ENCODE measurements at places on chromosomes 3 and 15.
A peak's percentile ranks its signal among the peaks of the same experiment; 100 is the strongest.

DNA sequence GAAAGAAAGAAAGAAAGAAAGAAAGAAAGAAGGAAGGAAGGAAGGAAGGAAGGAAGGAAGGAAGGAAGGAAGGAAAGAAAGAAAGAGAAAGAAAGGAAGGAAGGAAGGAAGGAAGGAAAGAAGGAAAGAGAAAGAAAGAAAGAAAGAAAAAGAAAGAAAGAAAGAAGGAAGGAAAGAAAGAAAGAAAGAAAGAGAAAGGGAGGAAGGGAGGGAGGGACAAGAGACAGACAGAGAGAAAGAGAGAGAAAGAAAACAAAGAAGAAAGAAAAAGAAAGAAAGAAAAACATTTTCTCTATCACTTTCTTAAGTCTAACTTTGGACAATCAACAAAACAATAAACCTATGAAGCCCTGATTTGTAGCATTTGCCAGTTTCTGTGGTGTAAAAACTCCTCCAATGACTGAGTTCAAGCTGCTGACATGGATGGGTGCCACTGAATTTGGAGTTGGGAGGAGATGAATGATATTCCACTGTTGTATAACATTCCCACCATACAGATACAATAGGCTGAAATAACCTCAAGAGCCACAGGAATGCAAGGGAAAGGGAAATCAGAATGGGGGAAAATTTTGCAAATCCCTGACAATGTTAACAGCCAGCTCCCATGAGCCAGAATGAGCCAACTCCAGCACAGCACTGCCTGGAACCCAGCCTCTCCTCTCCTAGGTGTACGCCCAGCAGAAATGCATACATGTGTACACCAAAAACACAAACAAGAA lies 15.0 kb upstream of the RTP3 start:
- DNase-seq: no peak

GRCh38 chr3:64358853-64359252 lies 133.6 kb upstream of the PRICKLE2 start:
- DNase-seq: no peak

- no peak for DNase-seq
These were observed 43.9 kb downstream of the ACAN start for GRCh38 chr15:88847144-88847543.

DNA sequence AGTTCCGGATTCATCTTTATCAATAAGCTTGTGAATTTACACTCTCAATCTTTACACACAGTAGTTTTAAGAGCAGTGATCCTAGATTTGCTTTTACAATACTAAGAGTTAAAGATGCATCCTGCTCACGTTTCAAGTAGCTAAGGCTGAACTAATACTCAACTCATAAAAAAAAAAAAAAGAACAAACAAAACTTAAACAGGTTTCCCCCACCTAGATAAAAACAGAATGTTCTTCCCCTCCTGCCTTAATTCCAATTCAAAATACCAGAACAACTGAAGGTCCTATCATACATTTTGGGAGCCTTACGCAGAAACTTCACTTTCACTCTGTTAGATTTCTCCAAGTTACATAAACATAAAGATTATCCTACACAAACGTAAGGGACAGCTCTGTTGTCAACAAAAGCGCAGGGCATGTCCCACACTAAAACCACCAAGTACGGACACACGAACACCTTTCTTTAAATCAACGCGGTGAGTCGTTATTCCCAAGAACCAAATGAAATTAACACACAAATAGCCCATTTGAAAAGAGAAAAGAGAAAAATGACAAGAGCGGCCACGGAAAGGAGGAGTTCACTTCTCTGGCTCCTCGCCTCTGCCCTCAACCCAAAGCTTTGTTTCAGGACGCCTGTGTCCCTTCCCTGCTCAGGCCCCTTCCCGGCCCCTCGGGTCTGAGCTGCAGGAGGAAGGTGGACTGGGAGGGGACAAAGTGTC lies 941 bp downstream of the CBLB start:
- DNase-seq: no peak

DNA sequence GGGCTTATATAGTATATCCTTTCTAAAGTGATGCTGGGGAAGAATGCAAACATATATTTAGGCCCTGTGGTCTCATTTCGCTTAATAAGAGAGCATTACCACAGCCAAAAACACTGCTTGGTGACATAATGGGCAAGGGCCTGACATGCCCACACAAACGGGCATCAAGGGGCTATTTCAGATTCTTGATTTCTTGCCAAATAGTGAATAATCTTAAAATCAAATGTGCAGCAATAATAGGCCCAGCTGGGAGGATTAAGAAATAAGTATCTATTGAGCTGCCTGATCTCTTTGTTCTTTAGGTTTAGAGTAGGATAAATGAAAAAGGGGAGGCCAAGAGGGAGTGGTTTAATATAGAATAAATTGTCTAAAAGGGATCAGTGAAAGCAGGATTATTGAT lies 241.0 kb upstream of the GBE1 start:
- no peak for DNase-seq

- DNase-seq: no peak
These were observed 40.3 kb downstream of the CHST14 start for GRCh38 chr15:40511093-40511471.

- DNase-seq: no peak
These were observed 26.2 kb upstream of the MTMR14 start for GRCh38 chr3:9623148-9623547.

DNA sequence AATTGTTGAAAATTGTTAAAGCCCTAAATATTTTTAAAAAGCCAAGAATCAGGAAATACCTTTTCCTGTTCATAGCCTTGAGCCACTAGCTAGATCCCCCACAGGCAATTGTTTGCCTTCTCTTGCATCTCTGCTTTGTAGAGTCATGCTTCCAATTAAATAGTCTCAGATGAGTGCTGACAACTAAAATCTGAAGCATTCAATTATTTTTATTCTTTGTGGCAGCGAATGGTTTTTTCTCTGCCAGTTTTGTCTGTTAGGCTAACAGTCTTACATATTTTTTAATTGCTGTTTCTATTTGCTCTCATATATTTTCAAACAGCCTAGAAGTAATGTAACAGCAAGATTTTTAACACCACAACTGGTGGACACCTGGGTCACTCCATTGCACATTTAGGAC lies 277.1 kb upstream of the GBE1 start:
- no peak for DNase-seq

- DNase-seq: peak; percentile 11
These were observed 318.8 kb upstream of the NAALADL2 start for GRCh38 chr3:174540116-174540908.

GRCh38 chr3:161866176-161866575 lies 369.6 kb downstream of the OTOL1 start:
- DNase-seq: no peak

- DNase-seq: no peak
These were observed 18.8 kb upstream of the JMJD7 start for GRCh38 chr15:41809121-41809520.

Measured in endothelial cell (in vitro differentiated cells).